Myocyte (in vitro differentiated cells): ENCODE measurements at places on chromosomes 6 and 20.
A peak's percentile ranks its signal among the peaks of the same experiment; 100 is the strongest.

- DNase-seq, result no peak
Measured at GRCh38 chr6:151087861-151088598, 151.7 kb upstream of the AKAP12 start.

- no peak for DNase-seq
Measured at GRCh38 chr6:18206591-18206990, 51.4 kb downstream of the KDM1B start.

DNA sequence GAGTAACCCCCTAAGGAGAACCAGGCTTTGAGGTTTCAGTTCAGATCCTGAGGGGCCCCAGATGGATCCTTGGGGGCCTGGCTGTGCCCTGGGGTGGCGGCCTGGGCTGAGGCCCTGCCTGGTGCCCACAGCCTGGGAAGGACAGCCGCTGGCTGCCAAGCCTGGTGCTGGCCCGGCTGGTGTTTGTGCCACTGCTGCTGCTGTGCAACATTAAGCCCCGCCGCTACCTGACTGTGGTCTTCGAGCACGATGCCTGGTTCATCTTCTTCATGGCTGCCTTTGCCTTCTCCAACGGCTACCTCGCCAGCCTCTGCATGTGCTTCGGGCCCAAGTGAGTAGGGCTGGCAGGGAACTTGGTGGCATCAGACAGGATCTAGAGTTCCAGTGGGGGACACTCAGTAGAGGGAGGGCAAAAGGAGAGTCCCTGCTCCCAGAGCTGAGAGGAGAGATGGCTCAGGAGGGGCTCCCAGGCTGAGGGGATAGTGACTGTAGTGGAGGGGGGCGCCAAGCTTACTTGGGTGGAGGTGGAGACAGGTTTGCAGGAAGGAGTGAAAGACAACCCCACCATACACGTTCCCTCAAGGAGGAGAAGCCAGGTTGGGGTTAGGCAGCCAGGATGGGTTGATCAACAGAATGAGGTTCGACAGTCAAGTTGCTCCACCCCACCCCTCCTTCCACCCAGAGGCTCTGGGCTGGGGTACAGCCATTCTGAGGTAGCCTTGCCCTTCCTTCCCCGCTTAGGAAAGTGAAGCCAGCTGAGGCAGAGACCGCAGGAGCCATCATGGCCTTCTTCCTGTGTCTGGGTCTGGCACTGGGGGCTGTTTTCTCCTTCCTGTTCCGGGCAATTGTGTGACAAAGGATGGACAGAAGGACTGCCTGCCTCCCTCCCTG, 9.5 kb downstream of the SLC29A1 start:
- DNase-seq, result no peak

GRCh38 chr20:48478370-48478769, 349.4 kb downstream of the PREX1 start:
- no peak for DNase-seq

- no peak for DNase-seq
Measured at GRCh38 chr20:10951216-10951615, 277.4 kb upstream of the JAG1 start.

DNA sequence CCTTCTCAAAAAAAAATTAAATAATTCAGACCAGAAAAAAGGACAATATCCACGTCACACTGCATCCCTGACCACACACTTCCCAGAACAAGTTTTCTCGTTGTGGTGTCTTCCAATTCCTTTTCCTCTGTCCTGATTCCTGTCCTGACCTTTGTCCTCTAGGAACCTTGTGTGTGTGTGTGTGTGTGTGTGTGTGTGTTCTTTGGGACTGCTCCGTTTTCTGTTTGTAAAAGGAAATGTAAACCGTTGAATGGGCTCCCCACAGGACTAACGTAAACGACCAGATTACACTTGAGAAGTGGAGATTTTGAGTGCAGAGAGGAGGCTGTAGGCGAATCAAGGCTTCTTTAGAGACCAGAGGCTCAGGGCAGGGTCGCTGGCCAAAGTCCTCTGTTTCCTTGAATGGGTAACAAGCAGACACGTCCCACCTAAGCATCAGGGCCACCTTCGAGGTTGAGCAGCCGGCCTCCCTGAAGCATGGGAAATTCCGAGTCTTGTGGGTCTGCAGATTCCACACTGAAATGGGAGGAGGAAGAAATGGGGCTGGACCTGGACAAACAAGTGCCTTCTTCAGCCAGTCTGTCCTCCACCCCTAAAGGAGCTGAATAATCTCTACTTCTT, 7.3 kb downstream of the ZBTB46 start:
- no peak for DNase-seq

DNA sequence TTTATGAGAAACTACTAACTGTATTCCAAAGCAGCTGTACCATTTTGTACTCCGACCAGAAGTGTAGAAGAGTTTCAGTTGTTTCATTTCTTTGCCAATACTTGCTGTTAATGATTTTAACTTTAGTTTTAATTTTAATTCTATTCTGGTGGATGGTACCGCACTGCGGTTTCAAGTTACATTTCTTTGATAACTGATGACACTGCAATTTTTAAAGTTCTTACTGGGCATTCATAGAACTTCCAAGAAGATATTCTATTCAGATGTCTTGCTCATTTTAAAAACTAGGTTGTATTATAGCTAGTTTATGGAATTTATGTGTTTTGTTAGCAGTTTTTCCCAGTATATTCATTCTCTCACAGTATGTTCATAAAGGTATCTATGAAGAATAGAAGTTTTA, 63.8 kb upstream of the LYRM2 start:
- DNase-seq, result no peak

- peak; percentile 76 for DNase-seq
Measured at GRCh38 chr20:31691646-31692275, 30.9 kb downstream of the BCL2L1 start.

DNA sequence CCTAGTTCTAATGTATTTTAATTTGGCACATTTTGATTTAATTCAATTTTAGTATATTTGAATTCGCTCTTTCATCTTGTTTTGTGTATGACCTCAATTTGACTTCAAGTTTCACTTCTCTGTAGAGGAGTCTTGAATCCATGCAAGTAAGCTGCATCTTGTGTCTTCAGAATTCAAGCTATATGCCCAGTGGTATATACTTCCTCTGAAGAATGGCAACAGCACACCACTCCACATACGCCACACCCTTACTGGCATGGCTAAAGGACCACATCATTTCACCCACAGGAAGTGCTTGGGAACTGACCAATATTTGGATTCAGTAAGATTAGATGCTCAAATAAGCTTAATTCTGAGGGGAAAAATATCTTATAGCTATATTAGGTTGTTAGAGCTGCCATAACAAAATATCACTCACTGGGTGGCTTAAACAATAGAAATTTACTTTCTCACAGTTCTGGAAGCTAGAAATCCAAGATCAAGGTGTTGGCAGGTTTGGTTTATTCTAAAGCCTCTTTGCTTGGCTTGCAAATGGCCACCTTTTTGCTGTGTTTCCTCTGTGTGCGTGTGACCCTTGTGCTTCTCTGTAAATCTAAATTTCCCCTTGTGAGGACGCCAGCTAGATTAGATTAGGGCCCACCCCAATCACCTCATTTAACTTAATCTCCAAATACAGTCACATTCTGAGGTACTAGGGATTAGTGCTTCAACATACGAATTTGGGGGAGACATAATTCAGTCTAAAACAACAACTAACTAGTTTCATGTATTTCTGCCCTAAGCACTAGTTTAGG, 2.8 kb upstream of the ASF1A start:
- peak; percentile 9 for DNase-seq

DNA sequence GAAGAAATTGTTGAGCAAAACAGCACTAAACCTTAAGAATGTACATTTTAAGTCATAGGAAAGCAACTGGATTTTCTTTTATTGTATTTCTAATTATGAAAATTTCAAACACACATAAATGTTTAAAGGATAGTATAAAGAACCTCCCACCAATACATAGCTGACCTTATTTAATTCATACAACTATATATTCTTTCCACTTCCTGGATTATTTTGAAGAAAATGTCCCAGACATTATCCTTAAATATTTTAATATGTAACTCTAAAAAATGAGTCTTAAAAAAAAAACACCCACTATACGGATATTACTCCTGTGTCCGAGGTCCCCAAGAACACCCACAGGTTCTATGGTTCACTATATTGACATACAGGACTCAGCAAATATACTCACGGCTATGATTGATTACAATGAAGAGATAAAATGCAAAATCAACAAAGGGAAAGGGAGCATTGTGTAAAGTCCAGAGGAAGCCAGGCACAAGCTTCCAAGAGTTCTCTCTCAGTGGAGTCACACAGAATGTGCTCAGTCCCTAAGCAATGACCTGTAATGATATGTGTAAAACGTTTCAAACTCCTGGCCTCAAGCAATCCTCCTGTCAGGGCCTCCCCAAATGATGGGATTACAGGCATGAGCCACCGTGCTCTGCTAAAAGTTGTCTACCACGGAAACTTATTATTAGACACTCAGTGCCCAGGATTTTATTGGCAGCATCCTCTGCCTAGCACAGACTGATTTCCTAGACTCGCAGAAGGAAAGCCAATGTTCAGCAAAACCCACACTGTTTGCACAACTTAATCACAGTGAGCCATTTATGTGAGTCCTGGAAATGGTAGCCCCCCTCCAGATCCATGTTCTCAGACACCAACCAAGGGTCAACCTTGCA, 23.2 kb downstream of the GLYATL3 start:
- no peak for DNase-seq

DNA sequence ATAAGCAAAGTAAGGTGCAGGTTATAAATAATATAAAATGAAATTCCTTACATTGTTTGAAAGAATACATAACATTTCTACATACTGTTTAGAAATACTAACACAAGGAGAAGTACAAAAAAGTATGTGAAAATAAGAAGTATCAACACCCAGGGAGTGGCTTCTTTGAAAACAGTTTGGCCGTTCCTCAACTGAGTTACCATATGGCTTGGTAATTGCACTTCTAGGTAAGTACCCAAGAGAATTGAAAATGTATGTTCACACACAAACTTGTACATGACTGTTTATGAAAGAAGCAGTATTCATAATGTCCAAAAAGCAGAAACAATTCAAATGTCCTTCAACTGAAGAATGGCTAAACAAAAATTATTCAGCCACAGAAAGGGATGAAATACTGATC, 30.7 kb downstream of the PAK5 start:
- no peak for DNase-seq

DNA sequence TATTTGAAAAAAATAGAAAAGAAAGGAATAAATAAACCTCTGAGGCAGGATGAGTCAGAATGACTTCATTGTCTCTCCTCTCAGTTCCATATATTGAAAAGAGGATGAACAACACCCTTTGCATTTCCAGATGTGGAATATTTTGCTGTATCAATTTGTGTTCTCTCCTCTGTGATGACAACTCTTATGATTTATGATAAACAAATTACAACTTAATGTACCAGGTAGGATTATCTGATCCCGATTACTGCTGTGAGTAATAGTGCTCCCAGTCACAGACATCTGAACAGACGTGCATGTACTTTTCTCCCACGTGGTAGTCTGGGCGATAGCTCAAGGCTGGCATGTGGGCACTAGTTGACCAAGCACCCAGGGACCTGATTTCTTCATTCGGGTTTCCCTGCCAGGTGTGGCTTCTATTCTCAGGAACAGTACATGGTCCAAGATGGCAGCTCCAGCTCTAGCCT, 142.1 kb upstream of the SULF2 start:
- DNase-seq, result no peak

- no peak for DNase-seq
Measured at GRCh38 chr20:4926531-4927156, 74.7 kb downstream of the SLC23A2 start.

GRCh38 chr20:51085769-51086168, 62.9 kb upstream of the KCNG1 start:
- DNase-seq, result no peak

DNA sequence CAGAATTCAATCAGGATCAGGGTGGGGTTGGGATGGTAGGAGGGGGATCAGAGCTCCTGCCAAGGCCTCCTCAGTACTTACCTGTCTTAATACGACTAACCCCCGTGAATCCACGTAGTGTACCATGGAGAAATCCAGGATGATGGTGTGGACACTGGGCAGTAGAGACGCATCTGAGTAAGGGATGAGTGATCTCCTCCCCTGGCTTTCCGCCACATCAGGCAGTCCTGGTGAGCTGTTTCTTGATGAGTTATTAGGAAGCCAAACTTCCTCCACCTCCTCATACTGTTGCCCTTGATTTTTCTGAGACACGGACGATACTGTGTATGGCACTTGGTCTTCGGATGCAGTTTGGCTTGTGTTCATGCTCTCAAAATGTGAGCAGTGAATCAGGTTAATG, 34.2 kb upstream of the SRPK1 start:
- no peak for DNase-seq

- no peak for DNase-seq
Measured at GRCh38 chr6:144471986-144472385, 186.9 kb downstream of the UTRN start.

DNA sequence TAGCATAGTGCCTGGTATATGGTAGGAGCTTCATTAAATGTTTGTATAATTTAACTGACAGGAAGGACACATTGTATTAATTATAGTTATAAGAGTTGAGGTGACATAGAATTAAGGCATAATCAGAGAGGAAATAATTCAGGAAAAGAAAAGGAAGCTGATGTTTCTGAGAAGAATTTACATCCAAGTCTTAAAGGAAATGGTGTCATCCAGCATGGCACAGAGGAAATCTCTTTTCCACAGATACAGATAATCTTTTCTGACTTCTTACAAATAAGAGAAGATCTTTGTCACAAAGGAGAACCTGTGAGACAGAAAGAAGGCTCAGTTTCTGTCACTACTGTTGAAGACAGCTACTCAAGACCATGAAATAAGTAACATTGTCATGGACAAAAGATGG, 222.5 kb downstream of the GJA1 start:
- no peak for DNase-seq

GRCh38 chr20:5448449-5449118, 131.8 kb upstream of the PROKR2 start:
- peak; percentile 60 for DNase-seq

DNA sequence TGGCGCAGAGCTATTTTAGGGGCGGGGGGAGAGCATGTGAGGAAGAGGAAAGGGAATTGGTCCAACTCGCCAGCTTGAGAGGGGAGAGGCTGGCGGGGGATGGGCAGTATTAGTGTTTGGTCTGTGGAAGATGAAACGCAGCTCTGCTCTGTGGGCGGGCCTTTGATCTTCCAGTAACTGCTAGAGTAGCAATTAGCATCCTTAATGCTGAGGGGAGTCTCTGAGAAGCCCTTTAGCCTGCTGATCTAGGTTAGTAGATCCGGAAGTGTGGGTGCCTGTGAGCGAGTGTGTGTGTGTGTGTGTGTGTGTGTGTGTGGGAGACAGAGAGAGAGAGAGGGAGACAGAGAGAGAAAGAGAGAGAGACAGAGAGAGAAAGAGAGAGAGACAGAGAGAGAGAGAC, 117.2 kb upstream of the BACH2 start:
- peak; percentile 22 for DNase-seq

- DNase-seq, result no peak
Measured at GRCh38 chr20:62881662-62882395, 20.2 kb upstream of the TCFL5 start.

GRCh38 chr6:157068691-157069324, 254.5 kb downstream of the TMEM242 start:
- DNase-seq, result no peak

- peak; percentile 83 for DNase-seq
Measured at GRCh38 chr6:12751694-12752325, 35.2 kb downstream of the PHACTR1 start.

- peak; percentile 82 for DNase-seq
Measured at GRCh38 chr20:49482621-49483017, at the start of gene KCNB1. KCNB1 (minus strand) TSS chr20:49482668; CDS start chr20:49482480, 188 bp downstream.

- no peak for DNase-seq
Measured at GRCh38 chr20:16451001-16451400, 122.2 kb downstream of the KIF16B start.

- DNase-seq, result no peak
Measured at GRCh38 chr6:170177772-170178560, 112.9 kb downstream of the DLL1 start.

GRCh38 chr20:39874049-39874893, 814.8 kb downstream of the MAFB start:
- peak; percentile 92 for DNase-seq
